ENCODE measurements at places on chromosomes 2 and 18.
A peak's percentile ranks its signal among the peaks of the same experiment; 100 is the strongest.

DNA sequence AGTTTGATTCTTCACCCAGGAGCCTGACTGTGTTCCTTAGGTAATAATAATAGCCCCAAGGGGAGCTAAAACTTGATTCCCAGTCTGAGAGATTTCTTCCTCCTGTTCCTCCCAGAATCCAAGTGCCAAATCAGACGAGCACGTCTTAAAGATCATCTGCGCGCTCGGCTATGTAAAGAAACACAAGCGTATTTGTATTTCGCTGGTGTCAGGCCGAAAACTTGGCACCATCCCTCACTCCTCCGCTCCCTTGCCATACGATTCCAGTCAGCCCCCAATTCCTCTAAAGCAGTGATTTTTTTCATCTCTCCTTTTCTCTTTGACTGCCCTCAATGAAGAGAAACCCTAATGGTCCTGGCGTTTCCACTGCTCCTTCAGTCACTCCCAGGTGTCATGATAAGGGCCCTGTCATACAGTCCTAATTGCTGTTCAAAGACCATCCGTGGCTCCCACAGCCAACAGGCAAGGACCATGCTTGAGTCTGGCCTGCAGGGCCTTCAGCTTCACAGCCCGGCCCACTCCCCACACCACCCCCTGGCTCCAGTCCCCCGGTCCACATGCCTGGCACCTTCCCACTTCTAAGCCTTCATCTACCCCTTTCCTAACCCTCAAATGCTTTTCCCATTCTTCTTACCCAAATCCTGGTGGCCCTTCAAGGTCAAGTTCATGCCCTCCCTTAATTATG is 130.8 kb upstream of the ID2 start:
- no peak for DNase-seq

DNA sequence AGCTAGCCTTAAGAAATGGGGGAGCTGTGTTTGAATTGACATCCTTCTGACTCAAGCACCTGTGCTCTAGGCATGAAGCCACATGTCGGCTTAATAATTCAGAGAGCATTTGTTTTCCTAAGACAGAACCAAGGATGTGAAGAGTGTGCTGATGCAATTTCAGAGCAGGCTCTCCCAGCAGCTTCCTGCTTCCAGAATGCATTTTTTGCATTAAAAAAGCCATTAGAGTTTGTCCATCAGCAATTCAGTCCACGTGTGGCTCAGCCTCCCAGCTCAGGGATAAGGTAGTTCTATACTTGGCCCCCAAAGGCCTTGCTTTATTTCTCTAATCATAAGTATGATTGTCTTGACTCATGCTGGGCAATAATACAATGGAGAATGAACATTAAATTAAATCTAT is 37.7 kb downstream of the DOCK10 start:
- no peak for DNase-seq

DNA sequence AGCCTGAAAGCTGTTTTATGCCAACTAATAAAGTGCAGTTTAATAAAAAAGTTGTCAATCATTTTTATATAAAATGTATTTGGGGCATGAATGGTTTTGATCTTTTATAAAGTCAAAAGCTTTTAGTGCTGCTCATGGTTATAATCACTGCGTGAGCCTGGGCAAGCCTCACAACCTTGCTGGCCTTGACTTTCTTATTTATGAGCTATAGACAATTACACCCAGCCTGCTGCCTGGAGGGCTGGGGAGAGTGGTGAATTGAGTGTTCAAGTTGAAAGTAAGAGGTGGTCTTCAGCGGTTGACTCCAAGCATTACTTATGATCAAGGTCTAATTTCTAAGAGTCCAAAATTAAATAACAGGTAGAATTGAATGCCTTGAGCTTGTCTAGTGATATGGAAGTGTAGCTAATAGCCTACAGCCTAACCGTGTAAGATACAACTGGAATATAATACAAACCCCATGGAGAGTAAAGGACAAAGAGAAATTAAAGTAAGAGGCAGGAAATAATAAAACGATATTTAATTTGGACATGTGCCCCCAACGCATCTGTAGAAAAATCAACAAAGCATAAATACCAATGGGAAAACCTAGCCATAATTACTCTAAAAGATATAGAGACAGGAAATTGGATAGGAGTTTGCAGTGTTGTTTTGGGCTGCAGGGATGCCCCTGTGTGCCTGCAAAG is 106.0 kb upstream of the CYP1B1 start:
- no peak for DNase-seq

- DNase-seq = no peak
Measured at GRCh38 chr2:27701676-27702075, 38.0 kb downstream of the SLC4A1AP start.

- no peak for DNase-seq
Measured at GRCh38 chr18:69559604-69560003, 158.9 kb downstream of the DOK6 start.

DNA sequence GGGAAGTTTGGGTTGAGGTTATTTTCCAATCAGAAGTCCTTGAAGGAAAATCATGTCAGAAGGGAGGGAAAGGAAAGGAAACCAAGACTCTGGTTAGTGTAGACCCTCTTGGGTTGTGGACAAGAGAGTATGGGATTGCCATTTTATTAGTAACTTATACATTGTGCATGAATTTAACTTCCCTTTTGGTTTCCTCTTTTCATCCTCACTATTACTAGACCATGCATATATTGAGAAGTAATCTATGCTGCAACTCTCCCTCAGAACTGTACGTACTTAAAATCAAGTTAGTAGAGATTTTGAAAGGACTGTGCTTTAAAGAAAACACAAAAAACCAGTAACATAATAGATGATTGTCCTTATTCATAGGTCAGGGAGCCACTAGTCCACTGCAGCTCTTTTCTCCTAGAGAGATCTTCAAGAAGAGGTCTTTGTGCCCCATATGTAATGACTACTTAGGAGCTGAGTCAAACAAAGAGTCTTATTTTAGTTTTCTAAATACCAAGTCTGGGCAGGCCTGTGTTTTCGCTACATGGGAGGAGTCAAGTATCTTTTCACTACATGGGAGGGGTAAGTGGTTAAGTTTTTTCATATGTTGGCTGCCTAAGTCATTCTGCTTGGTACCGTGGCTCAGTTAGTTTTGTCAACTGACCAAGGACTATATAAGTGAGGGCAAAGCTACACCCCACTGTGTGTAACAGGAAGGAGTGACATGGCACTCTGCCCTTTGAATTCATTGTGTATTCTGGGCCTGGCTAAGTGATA is 25.2 kb upstream of the FAM117B start:
- peak; percentile 76 for DNase-seq

DNA sequence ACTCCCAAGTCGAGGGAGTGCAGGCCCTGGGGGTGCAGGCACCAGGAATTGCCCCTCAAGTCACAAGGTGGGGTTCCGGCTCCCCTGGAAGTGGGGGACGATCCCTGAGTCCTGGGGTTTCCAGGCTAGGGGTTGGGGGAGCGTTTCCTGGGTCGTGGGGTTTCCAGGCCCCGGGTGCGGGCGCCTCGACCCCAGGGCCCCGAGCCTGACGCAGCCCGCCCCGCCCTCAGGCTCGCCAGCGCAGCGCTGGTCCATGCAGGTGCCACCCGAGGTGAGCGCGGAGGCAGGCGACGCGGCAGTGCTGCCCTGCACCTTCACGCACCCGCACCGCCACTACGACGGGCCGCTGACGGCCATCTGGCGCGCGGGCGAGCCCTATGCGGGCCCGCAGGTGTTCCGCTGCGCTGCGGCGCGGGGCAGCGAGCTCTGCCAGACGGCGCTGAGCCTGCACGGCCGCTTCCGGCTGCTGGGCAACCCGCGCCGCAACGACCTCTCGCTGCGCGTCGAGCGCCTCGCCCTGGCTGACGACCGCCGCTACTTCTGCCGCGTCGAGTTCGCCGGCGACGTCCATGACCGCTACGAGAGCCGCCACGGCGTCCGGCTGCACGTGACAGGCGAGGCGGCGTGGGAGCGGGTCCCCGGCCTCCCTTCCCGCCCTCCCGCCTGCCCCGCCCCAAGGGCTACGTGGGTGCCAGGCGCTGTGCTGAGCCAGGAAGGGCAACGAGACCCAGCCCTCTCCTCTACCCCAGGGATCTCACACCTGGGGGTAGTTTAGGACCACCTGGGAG is 12.0 kb downstream of the SIGLEC15 start:
- no peak for DNase-seq

DNA sequence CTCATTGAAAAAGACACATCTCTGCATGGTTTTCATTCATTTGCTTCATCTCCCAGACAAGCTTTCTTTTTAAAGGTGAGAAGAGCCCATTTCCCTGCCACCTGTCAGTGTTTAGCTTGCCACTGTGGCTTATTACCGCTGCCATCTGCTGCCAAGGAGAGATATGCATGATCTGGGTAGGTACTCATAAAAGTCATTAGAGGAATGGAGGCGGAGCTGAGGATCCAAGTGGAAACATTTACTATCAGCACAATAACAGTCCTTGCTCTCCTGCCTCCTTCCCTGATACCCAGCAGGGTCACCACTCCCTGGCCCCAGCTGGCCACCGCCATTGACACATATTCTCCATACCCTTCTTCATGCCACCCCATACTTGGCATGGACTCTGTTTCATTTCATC is 390.4 kb downstream of the TSN start:
- DNase-seq = no peak

- no peak for DNase-seq
Measured at GRCh38 chr2:27441226-27441926, 805 bp upstream of the KRTCAP3 start.

- DNase-seq = no peak
Measured at GRCh38 chr18:3794537-3795348, 344.8 kb downstream of the TGIF1 start.

- no peak for DNase-seq
Measured at GRCh38 chr2:205686056-205686782, 3.9 kb downstream of the NRP2 start.

DNA sequence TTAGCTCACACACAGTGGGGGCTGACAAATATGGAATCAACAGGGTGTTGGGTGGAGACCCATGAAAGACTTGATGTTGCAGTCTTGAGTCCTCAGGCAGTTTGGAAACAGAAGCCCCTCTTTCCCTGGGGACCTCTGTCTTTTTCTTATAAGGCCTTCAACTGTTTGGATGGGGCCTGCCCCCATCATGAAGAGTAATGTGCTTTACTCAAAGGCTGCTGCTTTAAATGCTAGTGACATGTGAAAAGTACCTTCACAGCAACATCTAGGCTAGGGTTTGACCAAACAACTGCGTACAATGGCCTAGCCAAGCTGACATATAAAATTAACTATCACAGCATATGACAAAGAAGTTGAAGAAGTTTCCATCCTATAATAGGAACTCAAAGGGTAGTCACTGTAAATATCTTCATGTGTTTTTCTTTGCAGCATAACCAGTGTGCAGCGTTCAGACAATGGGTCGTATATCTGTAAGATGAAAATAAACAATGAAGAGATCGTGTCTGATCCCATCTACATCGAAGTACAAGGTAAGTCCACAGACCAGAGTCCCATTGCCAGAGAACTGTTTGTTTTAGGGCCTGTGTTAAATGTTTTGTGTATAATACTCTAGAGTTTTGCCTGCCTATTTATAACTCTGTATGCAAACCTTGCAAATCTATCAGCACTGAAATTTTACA is 46.3 kb downstream of the MERTK start:
- no peak for DNase-seq

GRCh38 chr2:177190941-177191340 is 21.7 kb upstream of the HNRNPA3 start:
- no peak for DNase-seq

DNA sequence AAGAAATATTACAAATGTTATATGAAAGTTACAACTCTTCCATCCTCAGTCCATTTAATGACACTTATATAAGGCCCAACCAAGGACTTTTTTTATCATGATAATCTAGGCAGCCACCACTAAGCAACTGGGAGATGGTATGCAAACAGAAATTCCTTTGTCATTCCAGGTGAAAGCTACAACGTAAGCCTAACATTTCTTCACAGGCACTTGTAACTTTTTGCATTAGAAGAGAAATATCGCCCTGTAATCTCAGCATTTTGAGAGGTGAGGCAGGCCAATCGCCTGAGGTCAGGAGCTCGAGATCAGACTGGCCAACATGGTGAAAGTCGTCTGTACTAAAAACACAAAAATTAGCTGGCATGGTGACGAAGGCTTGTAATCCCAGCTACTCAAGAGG is 581.2 kb upstream of the SLC8A1 start:
- no peak for DNase-seq

DNA sequence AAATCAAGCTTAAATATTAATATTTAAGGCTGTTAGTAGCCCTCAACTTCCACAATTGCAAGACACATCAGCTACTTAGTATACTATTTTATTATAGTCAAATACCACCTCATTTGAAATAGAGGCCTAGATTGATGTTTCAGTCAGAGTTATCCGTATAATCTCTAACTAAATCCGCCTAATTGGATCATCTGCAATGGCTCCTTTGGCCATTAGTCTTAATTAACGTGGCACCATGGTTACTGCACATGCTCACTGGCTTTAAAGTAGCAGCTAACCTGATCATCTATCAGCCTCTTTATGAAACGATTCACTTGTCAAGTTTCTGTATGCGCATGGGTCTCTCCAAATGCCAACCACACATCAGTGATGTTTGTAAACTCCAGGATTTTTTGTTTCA is 112.3 kb downstream of the COLEC12 start:
- no peak for DNase-seq

DNA sequence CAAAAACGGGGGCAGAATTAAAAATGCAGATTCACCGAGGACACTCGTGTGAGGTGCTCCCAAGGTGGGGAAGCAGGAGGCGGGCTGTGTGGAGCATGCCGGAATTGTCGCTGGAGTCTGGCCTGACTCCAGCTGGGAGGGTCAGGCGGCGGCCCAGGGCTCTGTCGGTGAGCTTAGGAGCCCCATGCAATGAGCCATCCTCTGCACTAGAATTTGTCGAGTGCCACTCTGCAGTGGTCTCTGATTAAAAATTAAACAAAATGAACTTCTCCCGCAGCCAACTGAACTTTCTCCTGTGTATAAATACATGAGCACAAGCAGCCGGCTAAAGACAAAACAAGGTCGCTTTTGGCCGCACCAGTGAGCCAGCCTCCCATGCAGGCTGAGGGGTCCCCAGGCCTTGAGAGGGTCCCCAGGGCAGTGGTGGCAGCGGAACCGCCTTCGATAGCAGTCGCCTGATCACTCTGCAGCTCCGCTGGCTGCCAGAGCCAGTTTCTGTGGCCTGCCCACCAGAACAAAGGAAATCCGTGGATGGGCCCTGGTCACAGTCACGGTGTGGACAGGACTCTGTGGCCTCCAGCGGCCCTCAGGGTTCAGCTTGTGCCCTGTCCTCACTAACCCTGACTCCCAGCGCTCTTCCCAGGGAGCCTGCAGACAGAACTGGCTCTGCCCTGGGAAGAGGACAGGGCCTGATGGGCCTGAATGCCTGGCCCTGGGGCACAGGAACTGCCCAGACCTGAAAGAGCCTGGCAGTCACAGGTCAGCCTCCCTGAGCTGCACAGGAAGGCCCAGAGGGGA is 201.3 kb downstream of the EIPR1 start:
- DNase-seq = no peak

DNA sequence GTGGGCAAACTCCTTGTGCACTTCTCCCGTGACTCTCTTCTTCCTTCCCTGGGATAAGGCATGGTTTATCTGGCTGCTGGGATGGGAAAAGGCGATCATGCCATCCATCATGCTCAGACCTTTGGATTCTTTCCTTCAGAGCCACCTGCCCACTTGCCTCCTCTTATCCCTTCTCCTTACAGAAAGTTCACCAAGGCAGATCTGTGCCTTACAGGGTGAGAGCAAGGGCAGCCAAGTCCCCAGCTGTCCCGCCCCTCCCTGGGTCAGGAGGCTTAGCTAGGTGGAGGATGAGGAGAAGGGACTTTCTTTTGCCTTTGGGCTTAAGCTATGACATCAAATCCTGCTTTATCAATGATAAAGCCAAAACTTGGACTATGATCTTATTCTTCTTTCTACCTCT is 47.6 kb downstream of the KCNE4 start:
- DNase-seq = no peak

All from SIG-M5 (cell line).